ENCODE measurements at places on chromosomes 16 and 17.

DNA sequence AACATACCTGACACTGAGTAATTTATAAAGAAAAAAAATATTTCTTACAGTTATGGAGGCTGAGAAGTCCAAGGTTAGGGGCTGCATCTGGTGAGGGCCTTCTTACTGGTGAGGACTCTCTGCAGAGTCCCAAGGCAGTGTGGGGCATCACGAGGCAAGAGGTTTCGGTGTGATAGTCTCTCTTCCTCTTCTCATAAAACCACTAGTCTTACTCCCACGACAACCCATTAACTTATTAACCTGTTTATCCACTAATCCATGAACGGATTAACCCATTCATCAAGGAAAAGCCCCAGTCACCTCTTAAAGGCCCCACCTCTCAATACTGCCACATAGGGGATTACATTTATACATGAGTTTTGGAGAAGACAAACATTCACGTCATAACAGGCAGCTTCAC, 20.1 kb downstream of the CIITA start:
- no peak for DNase-seq

DNA sequence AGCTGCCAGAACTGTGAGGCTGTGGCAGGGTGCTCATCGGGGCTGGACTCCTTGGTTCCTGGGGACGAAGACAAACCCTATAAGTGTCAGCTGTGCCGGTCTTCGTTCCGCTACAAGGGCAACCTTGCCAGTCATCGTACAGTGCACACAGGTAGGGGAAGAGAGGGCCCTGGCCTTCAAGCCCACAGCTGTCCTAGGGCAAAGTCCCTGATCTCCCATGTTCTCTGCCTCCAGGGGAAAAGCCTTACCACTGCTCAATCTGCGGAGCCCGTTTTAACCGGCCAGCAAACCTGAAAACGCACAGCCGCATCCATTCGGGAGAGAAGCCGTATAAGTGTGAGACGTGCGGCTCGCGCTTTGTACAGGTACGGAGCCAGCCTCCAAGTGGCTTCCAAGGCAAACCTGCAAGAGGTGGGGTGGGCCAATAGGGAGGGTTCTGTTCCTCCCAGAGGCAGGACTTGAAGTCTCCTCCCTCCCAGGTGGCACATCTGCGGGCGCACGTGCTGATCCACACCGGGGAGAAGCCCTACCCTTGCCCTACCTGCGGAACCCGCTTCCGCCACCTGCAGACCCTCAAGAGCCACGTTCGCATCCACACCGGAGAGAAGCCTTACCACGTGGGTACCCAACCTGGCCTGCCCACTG, 3.7 kb downstream of the BCL6B start:
- no peak for DNase-seq

DNA sequence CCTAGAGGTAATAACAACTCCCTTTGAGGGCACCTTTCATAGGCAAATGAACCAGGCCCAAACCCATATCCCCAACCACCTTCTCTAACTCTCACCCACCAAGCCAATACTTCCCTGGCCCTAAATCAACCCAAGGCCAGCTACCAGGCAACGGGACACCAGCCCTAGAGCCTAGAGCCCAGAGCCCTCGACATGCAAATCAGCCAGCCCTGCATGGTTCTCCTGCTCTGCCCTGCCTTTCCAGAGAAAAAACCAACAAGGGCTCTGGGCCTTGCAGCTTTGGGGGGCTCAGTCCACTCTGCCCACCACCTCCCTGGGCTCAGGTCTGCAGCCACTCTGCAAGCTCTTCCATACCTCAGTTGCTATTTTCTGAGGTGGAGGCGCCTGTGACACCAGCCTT, 55.0 kb downstream of the PITPNM3 start:
- no peak for DNase-seq

DNA sequence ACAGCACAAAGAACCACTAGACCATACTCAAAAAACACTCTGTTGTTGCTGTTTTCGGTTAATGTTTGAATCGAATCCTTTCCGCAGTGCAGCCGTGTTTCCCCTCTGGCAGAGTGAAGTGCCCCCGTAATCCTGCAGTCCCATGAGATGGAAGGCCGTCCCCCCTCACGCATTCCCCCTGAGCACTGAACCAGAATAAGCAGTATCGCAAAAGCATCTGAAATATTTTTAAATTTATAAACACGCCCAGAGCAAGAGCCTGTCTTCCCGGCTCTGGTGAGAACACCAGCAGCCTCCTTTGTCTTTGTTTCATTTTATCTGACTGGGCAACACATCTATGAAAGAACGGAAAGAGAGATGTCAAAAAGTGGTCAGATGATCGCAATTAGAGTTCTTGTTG, 121.0 kb upstream of the ADAMTS18 start:
- DNase-seq = peak; percentile 57

GRCh38 chr17:44752953-44753861, 5.6 kb upstream of the ADAM11 start:
- no peak for DNase-seq

- DNase-seq = no peak
Observed at GRCh38 chr16:81462683-81463082, 18.1 kb downstream of the CMIP start.

- DNase-seq = no peak
Observed at GRCh38 chr17:40316571-40317344, 7.8 kb downstream of the RARA start.

- peak; percentile 59 for DNase-seq
Observed at GRCh38 chr16:21100447-21100846, 50.2 kb downstream of the DNAH3 start.

- no peak for DNase-seq
Observed at GRCh38 chr16:87458424-87458915, 34.4 kb downstream of the ZCCHC14 start.

DNA sequence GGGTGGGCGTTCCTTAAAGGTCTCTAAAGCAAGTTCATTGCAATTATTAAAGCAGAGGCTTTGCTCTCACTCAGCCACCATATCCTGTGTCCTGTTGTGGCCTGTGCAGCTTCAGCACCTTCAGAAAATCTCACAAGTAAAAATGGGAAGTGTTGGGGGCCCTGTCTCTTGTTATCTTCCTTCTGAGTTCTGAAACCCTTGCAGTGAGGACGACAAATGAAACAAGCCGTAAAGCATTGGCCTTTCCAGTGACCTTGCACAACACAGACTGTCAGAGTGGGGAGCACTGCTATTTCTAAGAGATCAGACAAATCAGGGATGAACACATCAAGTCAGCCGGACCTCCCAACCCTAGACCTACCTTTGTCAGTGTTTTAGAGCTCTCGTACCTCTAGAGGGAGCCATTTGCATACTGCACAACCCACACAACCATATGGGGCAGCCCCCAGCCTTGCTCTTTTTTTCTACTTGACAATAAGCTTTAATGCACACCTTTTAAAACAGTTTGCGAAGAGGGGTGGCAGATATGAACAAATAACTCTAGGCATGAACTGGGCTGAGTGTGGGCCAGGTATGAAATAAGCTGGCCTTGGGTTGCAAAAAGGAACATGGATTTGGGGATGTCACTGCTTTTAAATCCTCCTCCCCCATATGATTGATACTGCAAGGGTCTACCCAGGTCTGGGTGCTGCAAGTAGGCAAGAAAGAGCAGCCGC, 89.8 kb downstream of the KATNIP start:
- DNase-seq = peak; percentile 45

DNA sequence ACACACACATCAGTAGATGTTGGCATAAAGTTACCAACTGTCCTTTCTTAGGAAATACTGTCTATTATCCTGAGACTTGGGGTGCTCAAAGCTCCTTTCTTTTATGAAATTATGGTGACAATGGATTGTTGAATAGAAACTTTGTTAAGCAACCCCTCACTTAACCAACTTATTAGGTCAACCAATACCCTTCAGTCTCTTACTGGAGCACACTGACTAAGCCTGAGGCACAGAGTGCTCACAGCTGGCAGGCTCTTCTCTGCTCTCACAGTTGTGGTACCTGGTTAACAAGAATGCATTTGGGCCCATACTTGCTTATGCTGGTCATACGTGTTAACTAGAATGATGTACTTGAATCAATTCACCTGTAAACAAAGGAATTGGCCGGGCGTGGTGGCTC, 24.8 kb downstream of the CD300LF start:
- no peak for DNase-seq

DNA sequence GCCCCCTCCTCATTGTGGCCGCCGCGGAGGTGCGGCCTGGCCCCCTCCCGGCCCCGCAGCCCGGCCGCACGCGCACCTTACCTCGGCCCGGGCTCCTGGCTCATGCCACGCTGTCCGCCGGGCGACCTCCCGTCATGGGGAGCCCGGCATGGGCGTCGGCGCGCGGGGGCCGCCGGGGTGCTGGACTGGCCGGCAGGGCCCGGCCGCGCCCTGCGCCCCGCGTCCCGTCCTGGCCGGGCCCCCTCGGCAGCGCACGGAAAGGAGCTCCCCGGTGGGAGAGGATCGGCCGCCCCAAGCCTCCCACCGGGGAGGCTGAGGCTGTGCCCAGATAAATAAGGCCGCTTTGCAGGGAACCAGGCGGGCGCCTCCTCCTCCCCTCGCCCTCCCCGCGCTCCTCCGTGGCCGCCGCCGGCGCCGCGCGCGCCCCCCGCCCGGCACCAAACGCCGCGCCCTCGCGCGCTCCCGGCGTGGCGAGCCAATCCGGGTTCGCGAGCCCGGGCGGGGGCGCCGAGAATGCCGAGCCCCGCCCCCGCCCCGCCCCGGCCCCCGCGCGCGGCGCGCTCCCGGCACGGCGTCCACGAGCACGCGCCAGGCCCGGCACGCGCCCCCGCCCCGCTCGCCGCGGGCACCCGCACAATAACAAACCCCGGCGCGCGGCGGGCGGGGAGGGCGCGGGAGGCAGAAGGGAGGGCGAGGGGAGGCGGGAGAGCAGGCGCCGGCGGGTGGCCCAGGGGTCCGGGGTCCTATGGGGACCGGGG, at the start of gene FBXL16:
TSS of gene FBXL16 (minus strand) at position 371 of the 758 bp plus-strand sequence. CDS start 8,396 bp downstream, outside the sequence.
- no peak for DNase-seq
